ENCODE measurements at places on chromosomes 13 and 19.

DNA sequence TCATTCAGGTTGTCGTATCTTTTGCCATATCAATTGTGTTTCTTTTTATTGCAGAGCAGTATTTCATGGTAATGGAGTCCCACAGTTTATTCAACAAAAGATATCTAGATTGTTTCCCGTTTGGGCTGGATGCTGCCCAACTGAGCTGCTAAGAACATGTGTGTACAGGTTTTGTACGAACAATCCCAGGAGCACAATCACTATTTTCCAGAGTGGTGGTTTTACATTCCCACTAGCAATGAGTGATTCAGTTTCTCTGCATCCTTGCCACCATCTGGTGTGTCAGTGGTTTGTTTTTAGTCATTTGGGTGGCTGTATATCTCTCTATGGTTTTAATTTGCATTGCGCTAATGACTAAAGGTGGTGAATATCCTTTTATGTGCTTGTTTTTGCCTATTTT lies 52.7 kb upstream of the ZDHHC20 start:
- H3K36me3 ChIP-seq = peaks cover 17% of the 10 kb centered on the region
- no peaks in the 10 kb centered on the region for H3K4me1 ChIP-seq
- H3K27ac ChIP-seq = no peak overlapping the region
- H3K4me3 ChIP-seq = no peak overlapping the region
- DNase-seq = no peak
- no peaks in the 10 kb centered on the region for H3K27me3 ChIP-seq

GRCh38 chr13:51325837-51326236 lies 13.7 kb upstream of the SERPINE3 start:
- no peaks in the 10 kb centered on the region for H3K27me3 ChIP-seq
- H3K27ac ChIP-seq = no peak overlapping the region
- no peak overlapping the region for H3K4me3 ChIP-seq
- no peaks in the 10 kb centered on the region for H3K36me3 ChIP-seq
- peaks cover 3% of the 10 kb centered on the region for H3K4me1 ChIP-seq
- DNase-seq = no peak

GRCh38 chr13:31168736-31169135 lies 7.0 kb upstream of the HSPH1 start:
- no peaks in the 10 kb centered on the region for H3K36me3 ChIP-seq
- peaks cover 8% of the 10 kb centered on the region for H3K27me3 ChIP-seq
- H3K4me1 ChIP-seq = peaks cover 2% of the 10 kb centered on the region
- DNase-seq = no peak
- no peak overlapping the region for H3K27ac ChIP-seq

DNA sequence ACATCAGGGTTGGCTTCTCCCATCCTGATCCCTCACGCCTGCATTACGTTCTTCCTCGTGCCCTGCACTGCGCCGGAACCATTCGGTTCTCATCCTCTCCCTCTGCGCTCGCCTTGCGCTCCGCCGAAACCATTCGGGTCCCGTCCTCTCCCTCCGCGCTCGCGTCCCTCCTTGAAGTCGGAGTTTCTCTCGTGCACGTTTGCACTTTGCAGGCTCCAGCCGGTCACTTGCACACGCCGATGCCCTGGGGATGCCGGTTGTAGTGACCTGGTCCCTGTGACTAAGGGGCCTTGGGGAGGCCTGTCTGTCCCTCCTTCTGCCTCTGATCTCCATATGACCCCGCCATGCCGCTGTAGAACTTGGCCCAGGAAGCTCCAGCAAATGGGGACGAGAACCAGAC lies 265.8 kb downstream of the TEX29 start:
- no peaks in the 10 kb centered on the region for H3K36me3 ChIP-seq
- H3K4me1 ChIP-seq = no peaks in the 10 kb centered on the region
- H3K27ac ChIP-seq = no peak overlapping the region
- no peak overlapping the region for H3K4me3 ChIP-seq

DNA sequence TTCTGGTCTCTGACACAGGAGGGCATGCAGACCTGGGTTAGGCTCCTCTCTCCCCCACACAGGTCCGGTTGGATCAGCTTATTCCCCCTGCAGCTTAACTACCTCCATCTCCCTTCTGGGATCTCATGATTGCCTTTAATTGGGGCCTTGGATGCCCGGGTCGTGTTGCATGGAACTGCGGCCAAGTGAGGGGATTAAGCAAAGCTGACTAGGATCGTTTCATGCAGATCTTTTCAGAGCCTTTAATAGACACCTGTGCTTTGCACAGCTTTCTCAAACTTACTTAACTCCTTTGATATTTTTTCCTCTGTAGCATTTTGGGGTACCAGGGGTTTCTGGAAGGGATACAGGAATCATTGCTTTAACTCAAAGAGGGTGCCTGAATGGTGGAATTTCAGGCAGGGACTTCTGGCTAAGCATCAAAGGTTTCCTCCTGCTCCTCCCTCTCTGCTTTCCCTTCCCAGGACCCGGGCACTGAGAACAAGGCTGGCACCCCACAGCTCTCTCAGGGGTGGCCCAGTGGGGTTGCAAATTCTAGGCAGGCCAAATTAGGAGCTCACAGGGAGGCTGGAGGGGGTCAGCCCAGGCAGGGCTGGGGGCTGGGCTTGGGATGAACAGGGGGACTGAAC lies 477 bp downstream of the NFILZ start:
- DNase-seq = no peak
- H3K27ac ChIP-seq = no peak overlapping the region
- H3K36me3 ChIP-seq = no peaks in the 10 kb centered on the region
- H3K27me3 ChIP-seq = no peaks in the 10 kb centered on the region

GRCh38 chr19:16836115-16837034 lies 7.2 kb downstream of the SIN3B start:
- H3K36me3 ChIP-seq = peaks cover 25% of the 10 kb centered on the region
- H3K27ac ChIP-seq = no peak overlapping the region
- DNase-seq = peak; percentile 15

DNA sequence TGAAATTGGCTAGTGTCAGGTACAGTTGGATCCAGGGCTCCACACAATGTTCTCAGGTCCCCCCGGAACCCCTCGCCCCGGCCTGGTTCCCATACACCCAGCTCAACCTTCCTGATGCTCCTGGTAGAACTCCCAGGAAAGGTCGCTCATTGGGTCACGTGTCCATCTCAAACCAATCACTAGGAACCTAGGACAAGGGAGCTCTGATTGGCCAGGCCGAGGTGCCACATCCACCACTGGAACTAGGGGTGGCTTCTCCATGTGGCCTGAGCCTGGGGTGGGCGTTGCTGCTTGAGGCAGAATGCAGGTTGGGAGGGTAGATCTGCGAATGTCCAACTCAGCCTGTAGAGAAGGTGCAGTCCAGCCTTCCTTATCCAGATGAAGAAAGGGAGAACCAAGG lies 6.9 kb upstream of the MEF2B start:
- no peaks in the 10 kb centered on the region for H3K4me1 ChIP-seq
- no peaks in the 10 kb centered on the region for H3K27me3 ChIP-seq

DNA sequence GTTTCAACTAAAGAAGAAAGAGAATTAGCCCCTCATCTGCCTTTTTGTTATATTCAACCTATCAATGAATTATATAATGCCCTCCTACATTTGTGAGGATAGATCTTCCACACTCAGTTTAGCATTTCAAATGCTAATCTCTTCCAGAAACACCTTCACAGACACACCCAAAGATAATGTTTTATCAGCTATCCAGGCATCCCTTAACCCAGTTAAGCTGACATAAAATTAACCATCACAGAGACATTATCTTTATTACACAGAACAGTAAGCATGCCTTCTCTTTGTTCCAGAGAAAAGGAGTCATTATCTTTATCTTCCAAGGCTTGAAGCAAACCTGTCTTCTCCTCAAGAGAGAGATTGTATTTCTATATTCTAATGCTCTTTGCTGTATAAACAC lies 53.1 kb downstream of the PCDH20 start:
- H3K27ac ChIP-seq = no peak overlapping the region
- no peaks in the 10 kb centered on the region for H3K4me1 ChIP-seq
- H3K36me3 ChIP-seq = no peaks in the 10 kb centered on the region
- no peaks in the 10 kb centered on the region for H3K27me3 ChIP-seq
- DNase-seq = no peak

DNA sequence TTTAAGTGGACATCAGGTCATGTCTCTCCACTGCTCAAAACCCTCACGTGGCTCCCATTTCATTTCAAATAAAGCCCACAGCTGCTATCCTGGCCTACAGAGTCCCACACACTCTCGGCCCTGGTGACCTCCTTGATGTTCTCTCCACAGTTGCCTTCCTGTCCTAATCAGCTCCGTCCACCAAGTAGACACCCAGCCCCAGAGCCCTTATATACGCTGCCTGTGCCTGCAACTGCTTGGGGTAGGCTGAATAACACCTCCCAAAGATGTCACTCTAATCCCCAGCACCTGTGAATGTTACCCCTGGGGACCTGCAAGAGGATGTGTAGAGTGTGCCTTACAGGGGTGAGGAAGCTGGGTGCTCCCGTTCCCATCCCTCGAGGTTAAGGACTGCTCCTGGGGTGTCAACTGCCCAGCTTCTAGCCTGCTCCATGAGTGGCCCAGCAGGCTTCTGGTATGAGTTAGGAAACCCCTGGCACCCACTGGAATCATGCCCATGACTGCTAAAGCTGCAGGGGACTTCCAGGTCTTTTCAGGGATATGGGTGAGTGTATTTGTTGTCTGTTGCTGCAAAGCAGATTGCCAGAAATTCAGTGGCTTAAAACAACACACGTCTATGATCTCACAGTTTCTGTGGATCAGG lies 6.0 kb downstream of the FAM187B start:
- peak; percentile 6 for DNase-seq
- H3K27ac ChIP-seq = no peak overlapping the region
- no peaks in the 10 kb centered on the region for H3K36me3 ChIP-seq
- H3K27me3 ChIP-seq = no peaks in the 10 kb centered on the region
- H3K4me3 ChIP-seq = no peak overlapping the region
- H3K4me1 ChIP-seq = peaks cover 29% of the 10 kb centered on the region

- H3K4me1 ChIP-seq = peaks cover 7% of the 10 kb centered on the region
- no peak overlapping the region for H3K27ac ChIP-seq
- no peak overlapping the region for H3K4me3 ChIP-seq
- DNase-seq = no peak
Observed at GRCh38 chr13:51191743-51192142, 30.5 kb upstream of the FAM124A start.

GRCh38 chr13:29761815-29762214 lies 88.6 kb downstream of the UBL3 start:
- H3K27me3 ChIP-seq = no peaks in the 10 kb centered on the region
- H3K36me3 ChIP-seq = peaks cover 8% of the 10 kb centered on the region
- H3K27ac ChIP-seq = no peak overlapping the region

Data from activated CD4-positive, alpha-beta memory T cell treated with anti-CD3 and anti-CD28 coated beads for 36 hours (primary cell).